ENCODE measurements at places on chromosomes 5 and 9. TPM values are rescaled to one million over a fixed set of nuclear protein-coding genes. Genes with fewer than 3 reads are reported as not detected.
A peak's percentile ranks its signal among the peaks of the same experiment; 100 is the strongest.

SURF4 gene
- 161 TPM for total RNA-seq

DEPDC1B gene
- total RNA-seq = 2.4 TPM

GRCh38 chr5:41402845-41403244 lies 107.6 kb downstream of the PLCXD3 start:
- no peak for DNase-seq
- H3K4me1 ChIP-seq = no peaks in the 10 kb centered on the region
- no peaks in the 10 kb centered on the region for H3K36me3 ChIP-seq
- H3K27ac ChIP-seq = no peak overlapping the region
- no peaks in the 10 kb centered on the region for H3K27me3 ChIP-seq
- H3K4me3 ChIP-seq = no peak overlapping the region

- no peaks in the 10 kb centered on the region for H3K36me3 ChIP-seq
- H3K27me3 ChIP-seq = peaks cover 9% of the 10 kb centered on the region
- H3K4me1 ChIP-seq = no peaks in the 10 kb centered on the region
- DNase-seq = no peak
- no peak overlapping the region for H3K4me3 ChIP-seq
Measured at GRCh38 chr5:174731214-174732035, 7.0 kb downstream of the MSX2 start.

DNA sequence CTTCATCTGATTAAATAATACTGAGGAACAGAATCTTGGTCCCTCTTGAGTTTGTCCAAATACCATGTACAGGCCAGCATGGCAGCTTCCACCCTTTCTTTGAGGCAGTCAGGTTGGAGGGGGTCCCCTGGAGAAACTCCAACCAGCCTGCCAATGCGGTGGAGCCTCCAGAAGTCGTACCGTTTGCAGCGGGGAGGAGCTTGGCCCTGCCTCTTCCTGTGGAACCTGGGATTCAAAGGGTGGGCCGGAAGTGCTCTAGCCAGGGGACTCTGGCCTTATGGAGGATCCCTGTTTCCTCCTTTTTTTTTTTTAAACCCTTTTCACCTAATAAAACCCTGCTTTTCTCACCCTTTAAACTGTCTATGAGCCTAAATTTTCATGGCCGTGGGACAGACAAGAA lies 216.3 kb upstream of the ZNF608 start:
- H3K27ac ChIP-seq = no peak overlapping the region
- H3K36me3 ChIP-seq = no peaks in the 10 kb centered on the region
- no peak overlapping the region for H3K4me3 ChIP-seq
- H3K4me1 ChIP-seq = no peaks in the 10 kb centered on the region
- no peaks in the 10 kb centered on the region for H3K27me3 ChIP-seq

- H3K4me3 ChIP-seq = peak within 1 kb of the TSS; percentile 96
- no peaks in the 10 kb centered on the region for H3K36me3 ChIP-seq
- H3K4me1 ChIP-seq = peaks cover 43% of the 10 kb centered on the region
- H3K27me3 ChIP-seq = no peaks in the 10 kb centered on the region
Measured at GRCh38 chr9:128552153-128552743, at the start of gene SPTAN1. TSS of gene SPTAN1 (plus strand) at chr9:128552587. CDS start at chr9:128566741, 14,154 bp downstream.

NMUR2 gene
- total RNA-seq = not detected

PCDHA3 gene
- not detected for total RNA-seq

All from ascending aorta (tissue), 2 donors.